ENCODE measurements at places on chromosomes 16 and 17. TPM values are rescaled to one million over a fixed set of nuclear protein-coding genes. Genes with fewer than 3 reads are reported as not detected.

Gene TBC1D3K
- total RNA-seq: not detected

Gene PERCC1
- total RNA-seq: not detected

Gene USP31
- total RNA-seq: 6.8 TPM

Gene MMP28
- total RNA-seq: not detected

Gene TNFRSF17
- total RNA-seq: not detected

Gene WFIKKN1
- total RNA-seq: 0.77 TPM

Gene TSPAN10
- 0.61 TPM for total RNA-seq

Gene FAM20A
- total RNA-seq: not detected

Gene RPTOR
- total RNA-seq: 78.5 TPM

Gene KRT34
- not detected for total RNA-seq

Gene INTS2
- total RNA-seq: 26.9 TPM

Gene SDR42E2
- not detected for total RNA-seq

Gene CA7
- total RNA-seq: 0.20 TPM

Gene KRTAP9-8
- total RNA-seq: not detected

Gene PTGES3L
- 0.52 TPM for total RNA-seq

Gene PYDC1
- not detected for total RNA-seq

Gene KRTAP17-1
- total RNA-seq: not detected

Gene SPEM3
- total RNA-seq: not detected

Gene SLC47A1
- not detected for total RNA-seq

Gene APOBR
- 24.0 TPM for total RNA-seq

Gene CCL8
- total RNA-seq: not detected

Gene IGSF6
- 0.23 TPM for total RNA-seq

Gene CDRT15
- not detected for total RNA-seq
